CD4-positive, alpha-beta T cell treated with Interleukin-6 for 4 hours (primary cell): ENCODE measurements at places on chromosomes 4 and X.
A peak's percentile ranks its signal among the peaks of the same experiment; 100 is the strongest.

GRCh38 chr4:78459327-78459726 is 92.2 kb upstream of the ANXA3 start:
- DNase-seq: no peak

DNA sequence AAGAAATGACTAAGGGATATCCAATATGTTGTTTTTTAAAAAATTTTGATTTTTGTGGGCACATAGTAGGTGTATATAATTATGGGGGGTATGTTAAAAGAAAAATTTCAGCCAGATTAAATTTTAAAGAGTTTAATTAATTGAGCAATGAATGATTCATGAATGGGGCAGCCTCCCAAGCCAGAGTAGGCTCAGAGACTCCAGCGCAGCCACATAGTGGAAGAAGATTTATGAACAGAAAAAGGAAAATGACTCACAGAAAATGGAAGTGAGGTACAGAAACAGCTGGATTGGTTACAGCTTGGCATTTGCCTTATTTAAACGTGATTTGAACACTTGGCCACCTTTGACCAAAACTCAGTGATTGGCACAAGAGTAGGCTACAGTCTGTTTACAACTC is 91.7 kb downstream of the SPATA18 start:
- DNase-seq: no peak

DNA sequence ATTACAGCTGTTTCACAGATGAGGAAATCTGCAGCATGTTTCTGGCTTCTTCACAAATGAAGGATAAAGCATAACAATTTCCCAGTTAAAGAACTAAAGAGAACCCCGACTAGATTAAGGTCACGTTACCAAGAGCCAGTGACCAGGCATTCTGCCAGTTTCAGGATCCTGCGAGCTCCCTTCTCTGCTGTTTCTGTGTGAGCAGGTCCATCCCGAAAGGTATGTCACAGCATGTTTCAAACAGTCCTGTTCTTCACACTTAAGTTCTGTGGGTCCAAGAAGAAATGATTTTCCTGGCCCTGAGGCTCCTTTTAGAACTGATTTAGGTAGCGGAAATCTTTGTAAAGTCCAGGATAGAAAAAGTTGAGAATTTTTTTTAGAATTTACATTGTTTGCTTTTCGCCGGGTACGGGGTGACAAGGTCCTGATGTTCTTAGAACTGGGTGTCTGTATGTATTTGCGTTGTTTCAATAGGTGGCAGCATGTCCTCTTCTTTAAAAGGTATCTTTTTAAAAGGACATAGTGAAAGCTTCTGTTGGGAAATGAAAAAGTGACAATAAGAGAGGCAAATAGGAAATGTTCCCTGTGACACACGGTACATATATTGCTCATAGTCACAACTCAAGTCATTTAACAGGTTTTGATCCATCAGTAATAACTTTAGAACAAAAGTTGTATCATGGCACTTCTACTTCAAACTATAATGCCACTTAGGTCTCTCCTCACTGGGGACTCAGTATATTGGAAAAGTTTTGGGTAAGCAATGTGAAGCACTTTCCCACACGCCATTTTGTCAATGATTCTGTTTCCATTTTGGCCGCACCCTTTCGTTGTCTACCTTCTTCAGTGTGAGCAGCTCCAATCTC is 18.4 kb downstream of the IL21 start:
- peak; percentile 20 for DNase-seq

GRCh38 chrX:3779546-3779945 is 66.1 kb upstream of the PRKX start:
- DNase-seq: no peak

GRCh38 chr4:184473499-184474262 is 669 bp downstream of the IRF2 start:
- DNase-seq: peak; percentile 67

DNA sequence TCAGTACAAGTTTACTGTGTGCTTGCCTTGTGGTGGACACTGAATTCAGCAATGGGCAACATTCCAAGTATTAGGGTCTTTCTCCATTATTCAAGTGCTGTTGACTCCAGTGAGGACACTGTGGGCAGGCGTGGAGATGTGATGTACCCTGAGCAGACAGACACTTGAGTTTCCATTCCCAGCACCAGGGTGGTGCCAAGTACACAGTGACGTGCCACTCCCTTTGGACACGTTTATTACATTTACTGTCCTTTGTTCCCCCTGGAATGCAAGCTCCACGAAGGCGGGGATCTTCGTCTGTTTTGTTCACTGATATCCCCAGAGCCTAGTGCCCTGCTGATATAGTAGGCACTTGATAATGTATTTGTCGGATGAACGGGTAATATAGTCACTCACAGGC is 130.6 kb upstream of the STX18 start:
- no peak for DNase-seq

GRCh38 chrX:144946666-144947065 is 300.6 kb upstream of the SPANXN1 start:
- DNase-seq: no peak

DNA sequence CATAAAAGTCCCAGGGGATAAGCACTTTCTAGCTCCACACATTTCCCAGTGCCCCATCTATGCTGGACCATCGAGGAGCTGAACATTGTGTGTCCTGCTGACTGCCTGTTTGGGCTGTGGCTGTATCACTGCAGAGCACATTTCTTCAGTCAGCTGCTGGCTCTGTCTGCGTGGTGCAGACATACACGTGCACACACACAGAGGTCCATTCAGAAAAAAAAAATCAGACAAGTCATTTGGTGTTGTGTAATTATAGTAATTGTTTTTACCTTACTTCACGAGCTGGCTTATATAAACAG is 1.1 kb upstream of the PDLIM3 start:
- DNase-seq: no peak

GRCh38 chrX:114959729-114960128 is 57.7 kb downstream of the IL13RA2 start:
- no peak for DNase-seq

DNA sequence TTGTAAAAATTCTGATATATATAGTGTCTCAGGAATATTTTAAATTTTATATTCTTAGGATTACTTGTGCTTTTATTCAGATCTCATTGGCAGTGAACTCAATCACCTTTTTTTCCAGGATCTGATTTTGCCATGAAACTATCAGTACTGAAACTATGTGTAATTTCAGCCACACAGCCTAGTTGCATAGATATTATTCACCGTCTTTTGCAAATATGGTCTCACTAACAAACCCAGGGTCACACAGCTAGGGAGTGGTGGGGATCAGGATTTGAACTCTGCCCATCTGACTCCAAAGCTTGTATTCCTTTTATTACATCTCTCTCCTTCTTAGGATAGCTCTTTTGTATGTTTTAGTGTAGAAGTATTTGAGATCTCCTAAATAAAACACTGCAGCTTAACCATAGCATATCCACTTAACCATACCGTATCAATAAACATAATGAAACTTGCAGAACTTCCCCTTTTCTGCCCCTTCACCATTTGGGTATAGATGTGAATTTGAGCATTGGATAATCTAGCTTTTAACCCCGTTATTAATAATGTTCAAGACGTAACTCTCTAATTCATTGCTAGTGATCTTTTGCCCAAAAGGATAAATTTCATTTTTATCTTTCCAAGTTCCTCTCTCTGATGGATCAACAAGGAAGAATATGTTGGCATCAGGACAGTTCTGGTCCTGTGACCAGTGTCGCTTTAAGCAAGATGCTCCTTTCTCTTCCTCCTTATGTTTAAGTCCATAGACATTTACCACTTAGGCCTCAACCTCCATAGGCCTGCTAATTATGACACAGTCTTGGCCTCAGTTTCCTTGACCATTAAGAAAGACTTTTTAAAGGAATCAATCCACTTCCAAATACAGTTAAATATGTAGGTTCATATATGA is 74.6 kb downstream of the RAPGEF2 start:
- no peak for DNase-seq

DNA sequence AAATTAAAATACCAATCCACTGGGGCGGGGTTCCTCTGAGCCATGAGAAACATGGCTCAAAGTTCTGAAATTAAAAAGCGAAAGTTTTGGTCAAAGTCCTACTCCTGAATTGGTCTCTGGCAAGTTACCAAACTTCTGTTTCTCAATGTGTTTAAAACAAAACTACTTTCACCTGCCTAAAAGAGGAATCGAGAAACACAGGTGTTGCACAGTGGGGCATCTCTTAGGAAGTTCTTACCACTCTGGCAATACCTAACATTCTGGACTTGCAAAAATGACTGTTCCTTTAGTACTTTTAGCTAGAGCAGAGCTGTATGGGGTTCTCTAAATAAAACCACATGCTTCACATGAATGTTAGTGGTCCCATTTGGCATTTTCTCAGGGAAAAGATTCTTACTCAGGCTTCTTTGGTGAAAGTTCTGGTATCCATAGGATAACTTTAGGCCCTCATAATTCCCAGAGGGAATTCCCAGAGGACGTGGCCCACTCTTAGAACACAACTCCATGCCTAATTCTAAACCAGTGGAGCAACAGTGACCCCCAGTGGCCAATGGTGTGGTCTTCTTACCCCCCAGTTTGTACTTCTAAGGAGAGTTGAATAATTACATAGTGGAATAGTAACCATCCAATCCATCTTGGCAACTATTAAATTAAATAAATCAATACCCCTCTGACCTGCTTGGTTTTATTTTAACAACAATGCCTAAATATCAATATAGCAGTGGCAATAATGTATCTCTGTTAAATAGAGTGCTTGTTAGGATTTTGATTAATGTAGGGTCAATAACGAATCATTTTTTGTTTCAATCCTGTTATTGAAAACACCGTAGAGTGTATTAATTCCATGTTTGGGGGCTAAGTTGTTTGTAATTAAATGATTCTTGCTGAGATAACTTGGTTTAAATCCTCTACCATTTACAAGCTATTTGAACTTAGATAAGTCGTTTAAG is 21.9 kb downstream of the BMP3 start:
- peak; percentile 61 for DNase-seq
